Nephron progenitor cell (in vitro differentiated cells): ENCODE measurements at places on chromosomes 6 and 20.

DNA sequence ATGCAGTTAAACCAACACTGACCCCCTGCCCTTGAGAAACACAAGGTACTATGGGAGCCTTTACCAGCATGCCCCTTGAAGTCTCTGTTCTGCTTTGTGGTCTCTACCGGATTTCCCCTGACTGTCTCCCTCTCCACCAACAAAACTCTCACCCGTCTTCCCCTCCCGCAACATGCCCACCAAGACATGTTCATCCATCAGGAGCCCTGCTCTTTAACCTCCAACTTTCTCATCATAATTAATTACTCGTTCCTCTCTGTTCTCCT is 1.1 kb downstream of the ZNF165 start:
- no peak for DNase-seq

- DNase-seq, result no peak
Observed at GRCh38 chr6:125183391-125183790, 29.8 kb downstream of the TPD52L1 start.

GRCh38 chr6:26561533-26562466 is 23.6 kb downstream of the HMGN4 start:
- DNase-seq, result no peak

GRCh38 chr6:26594131-26594498 is 2.6 kb upstream of the ABT1 start:
- no peak for DNase-seq

DNA sequence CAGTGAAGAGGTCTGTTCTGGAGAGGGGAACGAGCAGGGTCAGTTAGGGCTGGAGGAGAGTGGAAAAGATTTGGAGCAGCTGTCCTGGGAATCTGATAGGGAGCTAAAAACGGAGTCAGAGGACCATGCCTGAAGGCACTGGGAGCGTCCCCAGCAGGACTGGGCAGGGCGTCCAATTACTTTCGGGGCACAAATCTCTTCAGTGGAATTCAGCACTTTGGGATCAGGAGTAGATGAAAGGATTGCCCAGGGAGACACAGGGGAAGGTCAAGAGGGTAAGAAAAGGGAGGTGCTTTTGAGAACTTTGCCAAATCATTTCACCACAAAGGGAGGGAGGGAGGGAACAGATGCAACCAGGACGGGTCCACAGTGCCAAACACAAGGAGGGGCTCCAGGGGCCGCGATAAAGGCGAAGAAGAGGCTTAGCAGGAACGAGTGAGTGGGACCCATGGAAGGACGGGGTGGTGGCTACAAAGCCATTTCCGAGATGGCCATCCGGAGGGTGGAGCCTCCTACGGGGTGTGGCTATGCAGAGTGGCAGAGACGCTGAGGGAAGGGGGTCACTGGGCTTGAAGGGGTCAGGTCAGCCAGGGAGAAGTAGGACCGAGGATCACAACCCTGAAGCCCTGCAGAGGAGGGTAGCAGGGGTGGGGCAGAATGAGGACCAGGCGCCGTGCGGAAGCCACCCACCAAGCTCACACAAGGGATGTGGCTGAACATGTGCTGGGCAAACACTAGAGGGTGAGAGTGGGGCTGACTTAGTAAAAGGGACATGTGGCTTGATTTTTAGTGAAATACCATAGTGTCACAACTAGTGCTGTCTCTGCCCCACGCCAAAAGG is 180.0 kb upstream of the RREB1 start:
- DNase-seq, result peak; percentile 24

DNA sequence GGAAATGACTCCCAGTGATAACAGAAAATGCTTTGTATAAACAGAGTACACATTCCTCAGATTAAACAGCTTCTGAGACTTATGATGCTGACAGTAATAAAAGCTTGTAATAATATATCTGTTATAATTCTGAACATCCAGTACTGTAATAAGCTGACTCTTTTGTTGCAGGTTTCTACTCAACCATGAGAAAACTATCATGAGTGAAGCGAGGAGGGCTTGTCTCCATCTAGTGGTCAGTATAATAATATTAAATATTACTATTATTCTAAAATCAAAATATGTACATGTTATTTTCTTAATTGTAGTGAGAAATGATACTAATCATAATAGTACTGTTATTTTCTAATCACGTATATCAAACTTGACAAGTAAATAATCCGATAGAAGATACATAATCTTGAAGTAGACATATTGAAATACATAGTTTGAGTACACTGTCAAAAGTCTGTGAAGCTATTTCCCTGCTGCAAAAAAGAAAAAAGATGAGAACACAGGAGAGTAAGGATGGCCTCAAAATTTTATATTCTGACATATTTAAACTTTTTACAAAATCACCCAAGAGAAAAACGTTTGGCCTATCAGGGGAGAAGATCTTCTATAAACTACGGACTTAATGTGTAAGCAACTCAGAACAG is 183.1 kb downstream of the MOXD1 start:
- no peak for DNase-seq

GRCh38 chr6:163707387-163708355 is 293.2 kb downstream of the QKI start:
- DNase-seq, result no peak

DNA sequence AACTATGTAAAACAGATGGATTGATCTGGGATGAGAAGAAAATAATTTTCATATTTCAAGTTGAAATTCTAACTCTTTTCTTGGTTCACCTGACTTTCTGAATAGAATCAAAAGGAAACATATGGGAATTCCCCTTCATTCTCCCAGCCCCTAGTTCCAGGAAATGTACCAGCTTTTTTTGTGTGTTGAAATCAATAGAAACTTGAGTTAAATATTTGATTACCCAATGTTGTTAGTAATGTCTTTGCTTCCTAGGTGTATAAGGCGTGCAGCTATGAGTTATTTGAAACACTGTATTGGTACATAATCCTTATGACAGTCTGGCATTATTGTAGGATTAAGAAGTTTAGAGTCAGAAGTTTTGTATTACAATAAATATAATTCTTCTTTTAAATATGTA is 21.5 kb downstream of the VNN2 start:
- DNase-seq, result no peak

DNA sequence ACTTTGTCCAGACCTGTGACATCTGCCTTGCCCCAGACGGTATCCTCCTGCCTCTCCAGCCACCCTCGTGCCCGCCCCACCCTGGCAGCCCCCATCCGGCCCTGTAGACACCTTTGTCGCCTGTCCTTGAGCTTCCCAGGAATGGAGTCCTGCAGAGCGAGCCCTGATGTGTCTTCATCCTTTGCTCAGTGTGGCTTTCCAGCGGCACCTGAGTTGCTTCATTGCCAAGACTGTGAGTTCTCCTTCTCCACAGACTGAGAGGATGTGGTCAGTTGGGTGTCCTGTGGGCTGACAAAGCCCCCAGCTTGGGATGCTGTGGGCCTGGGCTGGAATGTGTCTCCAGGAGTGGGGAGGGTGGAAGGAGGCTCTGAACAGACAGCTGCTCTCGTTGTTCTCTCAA is 1.7 kb upstream of the CST4 start:
- DNase-seq, result no peak

- DNase-seq, result no peak
Observed at GRCh38 chr20:17671565-17671964, 10.5 kb downstream of the RRBP1 start.
